ENCODE measurements at places on chromosomes 2 and 18. TPM values are rescaled to one million over a fixed set of nuclear protein-coding genes. Genes with fewer than 3 reads are reported as not detected.

Gene PROKR1
- total RNA-seq: 5.8 TPM

Gene ELOA2
- total RNA-seq: not detected

Gene R3HDM1
- 23.0 TPM for total RNA-seq

Gene E2F6
- total RNA-seq: 13.7 TPM

Gene LOXHD1
- total RNA-seq: 0.22 TPM

Gene CERKL
- total RNA-seq: 5.1 TPM

Gene HAAO
- 3.7 TPM for total RNA-seq

Gene GNLY
- total RNA-seq: 0.40 TPM

Gene RAB17
- 4.2 TPM for total RNA-seq

Gene ERCC3
- 42.9 TPM for total RNA-seq

Gene FNDC4
- total RNA-seq: 50.8 TPM

Gene FHOD3
- 30.0 TPM for total RNA-seq

Gene KCNJ3
- total RNA-seq: 2.9 TPM

Gene MC4R
- 6.6 TPM for total RNA-seq

Gene TCF23
- total RNA-seq: 0.06 TPM

Gene ICOS
- total RNA-seq: 0.20 TPM

Gene KRCC1
- 42.3 TPM for total RNA-seq

Gene REG3G
- not detected for total RNA-seq

Gene ZNF513
- 6.3 TPM for total RNA-seq

Gene TRIM43
- total RNA-seq: not detected

Gene CRYGC
- not detected for total RNA-seq

Gene NTSR2
- total RNA-seq: 1.1 TPM

Gene CRYGD
- total RNA-seq: 0.83 TPM

Gene SP9
- total RNA-seq: 0.30 TPM

Gene DSG1
- 1.5 TPM for total RNA-seq

Gene ESPNL
- 4.3 TPM for total RNA-seq

Gene VWA3B
- 1.5 TPM for total RNA-seq

Gene CRYBA2
- total RNA-seq: not detected

Gene CABYR
- 18.2 TPM for total RNA-seq

Gene MTCL1
- total RNA-seq: 14.1 TPM

Gene ADGRF3
- total RNA-seq: 0.10 TPM

Gene ZBTB7C
- total RNA-seq: 7.6 TPM

Gene NT5C1B
- not detected for total RNA-seq

Gene SERPINE2
- 61.9 TPM for total RNA-seq

Gene OTOS
- total RNA-seq: not detected

Gene DSC1
- 0.10 TPM for total RNA-seq

Gene RIOK3
- 105 TPM for total RNA-seq

Gene MFSD2B
- total RNA-seq: 1.1 TPM

Gene GAL3ST2
- 0.33 TPM for total RNA-seq

Gene ITGB1BP1
- total RNA-seq: 52.7 TPM

Gene ATP6V1B1
- total RNA-seq: not detected

Gene UGT1A7
- not detected for total RNA-seq

Gene PLCD4
- 8.3 TPM for total RNA-seq

Gene VAMP8
- 10.3 TPM for total RNA-seq

All from spinal cord (tissue), 10 donors.